ENCODE measurements at places on chromosomes 1 and 21.

DNA sequence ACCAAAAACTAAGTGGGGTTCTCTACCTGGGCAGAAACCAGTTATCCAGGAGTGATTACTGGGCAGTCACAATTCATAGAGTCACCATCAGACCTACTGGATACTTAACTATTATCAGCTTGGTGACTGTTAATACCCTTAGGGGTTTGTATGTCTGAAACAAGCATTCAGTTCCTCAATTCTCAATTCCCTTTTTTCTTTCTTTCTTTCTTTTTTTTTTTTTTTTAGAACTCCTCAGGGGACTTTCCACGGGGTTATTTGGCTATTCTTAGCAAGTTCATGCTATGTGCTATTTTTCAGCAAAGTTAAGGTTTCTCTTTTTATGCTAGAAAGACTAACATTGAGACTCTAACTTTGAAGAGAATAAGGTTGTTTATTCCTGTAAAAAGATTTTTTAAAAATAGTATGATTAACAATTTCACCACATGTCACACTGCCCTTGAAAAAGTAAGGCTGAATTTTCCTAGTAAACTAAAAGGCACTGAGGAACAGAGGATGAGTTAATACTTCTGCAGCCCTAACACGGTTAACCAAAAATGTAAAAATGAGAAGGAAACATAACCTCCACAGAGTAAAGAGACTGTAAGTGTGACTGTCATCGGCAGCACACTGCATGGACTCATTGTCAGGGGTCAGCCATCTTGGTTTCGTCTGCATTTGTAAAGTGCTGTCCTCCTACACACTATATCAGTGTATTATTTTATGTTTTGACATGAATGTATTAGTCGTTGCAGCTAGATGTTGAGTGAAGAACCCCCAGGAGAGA is 310.2 kb downstream of the NTNG1 start:
- DNase-seq: no peak

- no peak for DNase-seq
These were observed 28.2 kb upstream of the SLAMF9 start for GRCh38 chr1:159982280-159982679.

GRCh38 chr1:33168556-33169289 is 13.1 kb downstream of the TRIM62 start:
- no peak for DNase-seq

DNA sequence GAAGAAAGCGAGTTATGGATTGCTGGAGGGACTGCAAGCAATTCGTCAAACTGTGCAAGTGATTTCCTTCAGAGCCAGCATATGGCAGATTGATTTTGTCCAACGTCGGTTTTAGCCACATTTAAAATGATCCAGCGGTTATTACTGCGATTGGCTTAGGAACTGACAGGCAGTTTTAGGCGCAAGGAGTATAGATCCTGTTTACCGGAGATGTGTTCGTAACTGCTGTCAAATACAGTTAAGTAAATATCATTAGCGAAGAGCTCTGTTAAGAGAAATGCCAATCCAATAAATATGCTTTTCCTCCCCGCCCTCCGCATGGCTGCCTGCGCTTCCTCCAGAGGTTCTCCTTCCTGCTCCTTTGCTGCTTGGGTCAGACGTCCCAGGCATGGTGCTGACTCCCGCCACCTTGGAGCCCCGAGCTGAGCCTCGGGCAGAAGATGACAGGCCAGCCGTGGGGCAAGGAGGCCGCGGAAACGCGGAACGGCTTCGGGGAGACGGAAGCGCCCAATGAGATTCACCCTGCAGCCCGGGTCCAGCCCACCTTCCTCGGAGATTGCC is 9.4 kb upstream of the BARHL2 start:
- DNase-seq: no peak

DNA sequence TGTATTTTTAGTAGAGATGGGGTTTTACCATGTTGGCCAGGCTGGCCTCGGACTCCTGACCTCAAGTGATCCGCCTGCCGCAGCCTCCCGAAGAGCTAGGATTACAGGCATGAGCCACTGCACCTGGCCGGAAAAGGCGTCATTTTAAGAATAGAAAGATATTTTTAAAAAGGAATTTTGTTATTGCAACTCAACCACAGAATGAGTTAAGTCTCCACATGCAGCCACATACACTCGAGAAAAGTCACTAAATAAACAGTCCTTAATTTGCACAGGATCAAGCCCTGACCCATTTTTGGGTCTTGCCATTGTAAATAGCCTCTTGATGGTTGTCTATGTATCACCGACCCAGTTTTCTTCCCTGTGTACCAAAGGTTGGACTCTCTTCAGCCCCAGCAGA is 85.5 kb downstream of the FBXO2 start:
- no peak for DNase-seq

DNA sequence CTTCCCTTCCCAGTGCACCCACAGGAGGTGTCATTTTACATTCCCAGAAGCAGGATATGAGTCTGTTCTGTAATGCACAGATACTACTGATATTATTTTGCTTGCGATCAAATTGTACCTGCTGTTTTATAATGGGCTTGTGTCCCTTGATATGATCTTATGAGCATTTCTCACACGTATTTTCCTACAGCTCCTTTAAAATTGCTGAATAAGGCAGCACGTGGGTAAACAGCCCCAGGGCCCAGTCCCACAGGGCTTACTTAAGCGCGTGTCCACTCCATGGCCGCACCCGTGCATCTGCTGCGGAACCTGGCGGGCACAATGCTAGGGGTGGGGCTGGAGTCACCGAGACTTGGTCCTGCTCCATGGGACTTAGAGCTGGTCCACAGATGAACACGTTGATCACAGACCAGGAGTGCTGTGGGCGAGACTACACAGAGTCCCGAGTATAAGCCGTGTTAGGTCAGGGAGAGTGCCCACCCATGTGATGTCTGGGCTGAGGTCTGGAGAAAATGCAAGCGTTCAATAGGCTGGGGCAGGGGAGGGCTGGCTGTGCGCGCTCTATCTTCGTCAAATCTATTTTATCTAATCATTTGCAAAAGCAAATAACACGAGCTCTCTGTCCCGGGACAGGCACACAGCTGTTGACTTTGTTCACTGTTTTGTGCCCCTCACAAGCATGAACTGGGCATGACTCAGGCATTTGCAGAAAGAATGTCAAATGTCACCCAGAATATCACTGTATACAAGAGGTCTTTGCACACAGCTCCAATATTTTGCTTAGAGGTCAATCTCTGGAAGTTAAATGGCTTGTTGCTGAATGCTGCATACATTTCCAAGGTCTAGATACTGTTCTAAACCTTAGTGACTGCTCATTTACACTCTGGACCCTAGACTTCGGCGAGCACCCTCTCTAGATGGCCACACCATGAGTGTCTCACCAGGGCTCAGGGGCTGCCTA is 119.3 kb downstream of the CRYAA start:
- DNase-seq: no peak

DNA sequence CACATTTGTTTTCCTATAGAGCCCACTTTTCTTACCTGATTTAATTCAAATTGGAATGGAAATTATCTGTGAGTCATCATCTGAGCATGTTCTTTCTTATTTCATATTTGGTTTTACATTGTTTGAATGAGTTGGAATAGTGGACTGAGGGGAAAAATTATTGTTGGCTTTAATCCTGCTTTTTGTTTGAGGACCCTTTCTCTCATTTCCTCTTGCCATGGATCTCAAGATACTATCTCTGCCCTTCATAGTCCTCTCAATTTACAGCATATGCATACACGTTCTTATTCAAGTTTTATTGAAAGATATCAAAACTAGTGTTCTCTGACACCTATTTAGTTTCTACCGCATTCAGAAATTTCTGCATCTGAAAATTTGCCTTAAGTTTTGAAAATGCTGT is 5.1 kb downstream of the KCNK2 start:
- no peak for DNase-seq

- DNase-seq: no peak
These were observed 29.3 kb downstream of the ZBTB8B start for GRCh38 chr1:32494196-32494595.

- DNase-seq: peak; percentile 7
These were observed 10.9 kb upstream of the COL18A1 start for GRCh38 chr21:45393833-45394638.

GRCh38 chr1:14321422-14321821 is 277.1 kb upstream of the KAZN start:
- no peak for DNase-seq

- DNase-seq: no peak
These were observed 40.5 kb upstream of the HMGB4 start for GRCh38 chr1:33823401-33823800.

- DNase-seq: no peak
These were observed 1.1 kb upstream of the YBX1 start for GRCh38 chr1:42680921-42681683.

DNA sequence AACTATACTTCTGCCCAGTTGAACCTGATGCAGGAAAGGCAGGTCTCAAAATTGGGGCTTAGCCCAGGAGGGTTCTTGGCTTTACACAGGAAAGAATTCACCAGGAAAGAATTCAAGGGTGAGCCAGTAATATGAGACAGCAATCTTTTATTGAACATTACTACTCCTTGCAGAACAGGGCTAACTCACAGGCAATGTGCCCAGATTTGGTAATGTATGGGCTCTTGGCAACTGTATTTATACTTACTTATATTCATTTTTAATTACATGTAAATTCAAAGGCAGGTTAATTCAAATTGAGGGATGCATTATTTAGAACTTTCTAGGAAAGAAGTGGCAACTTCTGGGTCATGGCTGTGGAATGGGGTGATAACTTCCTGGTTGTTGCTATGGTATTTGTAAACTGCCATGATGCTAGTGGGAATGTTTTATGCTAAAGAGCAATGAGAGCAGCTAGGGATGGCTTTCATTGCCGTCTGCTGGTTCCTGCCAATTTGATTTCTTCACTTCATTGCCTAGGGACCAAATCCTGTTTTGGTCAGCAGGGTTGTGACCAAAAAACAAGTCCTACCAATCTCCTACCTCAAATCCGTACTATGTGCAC is 107.5 kb downstream of the CHRM3 start:
- no peak for DNase-seq

DNA sequence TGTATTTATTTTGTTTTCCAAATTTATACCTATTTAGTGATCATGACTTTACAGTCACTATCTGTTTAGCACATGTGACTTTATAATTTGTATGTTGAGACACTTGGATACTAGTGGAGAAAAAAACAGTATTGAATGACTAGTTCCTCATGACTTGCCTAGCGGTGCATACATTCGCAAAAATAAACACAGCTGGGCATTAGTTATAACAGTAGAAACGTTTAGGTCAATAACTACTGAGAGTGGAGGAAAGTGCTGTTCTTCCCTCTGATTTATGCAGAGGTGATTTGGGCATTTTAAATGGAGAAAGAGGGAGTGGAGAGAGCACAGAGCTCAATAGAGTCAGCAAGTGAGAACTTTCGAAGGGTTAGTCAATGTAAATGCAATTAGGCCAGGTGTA is 1679.0 kb upstream of the B3GALT2 start:
- no peak for DNase-seq

GRCh38 chr1:80656014-80656636 is 1144.6 kb upstream of the ADGRL2 start:
- DNase-seq: no peak
